PC-3 (cell line): ENCODE measurements at places on chromosomes 5 and 9. TPM values are rescaled to one million over a fixed set of nuclear protein-coding genes. Genes with fewer than 3 reads are reported as not detected.

The PCDHGA7 gene
- total RNA-seq: 0.51 and 0.75 TPM in 2 replicates

DNA sequence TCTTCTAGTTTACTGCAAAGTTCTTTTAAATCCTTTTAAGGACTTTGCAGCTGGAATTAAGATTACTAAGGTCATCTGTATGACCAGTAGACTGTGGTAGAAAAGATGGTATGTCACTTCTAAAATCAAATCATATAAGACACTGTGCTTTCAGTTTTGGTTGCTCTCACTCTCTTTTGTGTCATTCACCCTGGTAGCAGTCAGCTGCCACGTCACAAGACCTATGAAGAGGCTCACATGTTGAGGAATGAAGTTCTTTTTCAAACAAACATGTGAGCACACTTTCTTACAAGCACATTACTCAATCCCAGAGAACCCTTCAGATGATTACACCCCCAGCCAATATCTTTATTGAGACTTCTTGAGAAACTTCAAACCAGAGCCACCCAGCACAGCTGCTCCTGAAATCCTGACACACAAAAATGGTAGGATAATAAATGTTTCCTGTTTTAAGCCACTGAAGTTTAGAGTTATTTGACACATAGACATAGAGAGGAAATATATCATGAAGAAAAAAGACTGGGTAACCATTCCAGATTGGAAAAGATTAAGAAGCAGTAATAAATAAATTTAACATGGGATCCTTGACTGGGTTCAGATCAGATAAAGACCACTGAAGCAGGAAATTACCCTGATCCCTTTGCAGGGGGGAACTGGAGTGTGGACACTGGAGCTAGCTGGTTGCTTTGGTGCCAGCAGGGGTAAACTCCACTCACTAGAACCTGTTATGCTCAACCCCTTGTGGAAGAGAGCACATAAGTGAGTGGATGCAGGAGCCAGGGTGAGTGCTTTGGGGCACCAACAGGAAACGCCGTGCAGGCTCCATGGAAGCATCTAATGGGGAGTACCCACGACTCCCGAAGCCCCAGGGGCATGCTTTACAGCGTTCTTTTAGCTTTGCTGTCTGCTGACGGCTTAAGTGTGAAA is 64.1 kb downstream of the SLCO4C1 start:
- DNase-seq: no peak

The GBGT1 gene
- not detected in 2 replicates for total RNA-seq

- peak; percentile 59 for DNase-seq
Observed at GRCh38 chr5:97124335-97124734, 18.1 kb downstream of the LIX1 start.

DNA sequence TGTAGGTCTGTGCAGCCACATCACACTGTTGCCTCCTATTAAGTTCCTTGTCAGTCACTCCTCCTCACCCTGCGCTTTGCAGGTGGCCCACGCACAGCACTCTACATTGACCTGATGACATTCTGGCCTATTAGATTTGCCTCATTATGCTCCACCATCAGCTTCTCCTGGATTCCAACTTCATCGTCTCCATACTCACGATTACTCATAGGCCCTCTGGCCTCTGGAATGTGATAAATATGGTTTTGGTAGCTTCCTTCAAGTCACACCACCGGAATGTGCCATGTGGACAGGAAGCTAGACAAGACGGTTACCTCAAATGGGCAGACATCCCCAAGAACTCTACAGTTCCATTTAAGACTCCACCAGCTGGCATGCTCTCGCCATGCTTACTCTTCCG is 158.0 kb upstream of the LHFPL2 start:
- DNase-seq: peak; percentile 75

The ATP10B gene
- not detected in 2 replicates for total RNA-seq
